ENCODE measurements at places on chromosomes 12 and 14.

GRCh38 chr12:100187068-100187467, 13.5 kb upstream of the ACTR6 start:
- no peak for DNase-seq

DNA sequence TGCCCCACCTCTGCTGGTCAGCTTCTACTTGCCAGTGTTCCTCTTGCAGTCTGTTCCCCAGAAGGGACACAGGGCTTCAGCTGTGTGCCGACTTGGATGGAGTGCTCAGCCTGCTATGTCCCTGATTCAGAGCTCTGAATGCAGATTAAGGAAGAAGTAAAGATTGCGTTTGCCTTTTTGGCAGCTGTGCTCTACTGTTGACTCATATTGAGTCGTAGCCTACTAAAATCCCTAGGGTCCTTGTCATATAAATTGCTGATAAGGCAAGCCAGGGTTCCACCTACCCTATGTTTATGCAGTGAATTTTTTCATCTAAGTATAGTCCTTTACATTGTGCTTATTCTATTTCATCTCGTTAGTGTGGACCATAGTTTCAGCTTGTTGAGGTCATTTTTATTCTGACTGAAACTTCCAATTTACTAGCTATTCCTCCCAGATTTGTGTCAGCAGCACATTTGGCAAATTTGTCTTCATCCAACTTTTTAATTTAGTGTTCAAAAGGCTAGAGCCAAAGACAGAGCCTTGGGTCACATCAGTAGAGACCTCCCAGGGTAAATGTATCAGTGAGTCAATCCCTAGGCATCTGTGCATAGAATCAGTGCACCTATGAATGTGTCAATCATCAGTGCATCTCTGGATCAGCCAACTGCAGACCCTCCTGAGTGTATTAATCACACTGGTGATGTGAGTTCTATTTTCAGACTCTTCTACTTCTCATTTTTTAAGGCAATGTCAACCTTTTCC, 31.9 kb downstream of the CACNA1C start:
- no peak for DNase-seq

- no peak for DNase-seq
Observed at GRCh38 chr12:62882696-62883095, 52.3 kb downstream of the PPM1H start.

DNA sequence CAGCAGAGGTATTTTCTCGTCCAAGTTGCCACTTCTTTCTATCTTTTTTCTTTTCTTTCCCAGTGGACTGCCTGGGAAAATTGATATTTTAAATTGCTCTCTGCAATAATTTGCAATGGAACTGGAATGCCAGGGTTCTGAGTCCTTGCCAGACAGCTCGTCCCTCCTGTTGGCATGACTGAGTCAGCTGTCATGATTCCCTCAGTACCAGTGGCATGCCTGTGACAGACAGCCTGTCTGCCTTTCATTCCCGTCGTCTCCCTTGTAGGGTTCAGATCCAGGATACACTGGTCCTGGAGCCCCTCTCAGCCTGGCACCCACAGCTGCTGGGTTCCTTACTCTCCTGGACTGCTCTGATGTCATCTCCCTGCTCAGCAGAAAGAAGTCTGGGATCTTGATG, 84.8 kb downstream of the PTPN11 start:
- DNase-seq = no peak
